ENCODE measurements at places on chromosomes 13 and 19.

DNA sequence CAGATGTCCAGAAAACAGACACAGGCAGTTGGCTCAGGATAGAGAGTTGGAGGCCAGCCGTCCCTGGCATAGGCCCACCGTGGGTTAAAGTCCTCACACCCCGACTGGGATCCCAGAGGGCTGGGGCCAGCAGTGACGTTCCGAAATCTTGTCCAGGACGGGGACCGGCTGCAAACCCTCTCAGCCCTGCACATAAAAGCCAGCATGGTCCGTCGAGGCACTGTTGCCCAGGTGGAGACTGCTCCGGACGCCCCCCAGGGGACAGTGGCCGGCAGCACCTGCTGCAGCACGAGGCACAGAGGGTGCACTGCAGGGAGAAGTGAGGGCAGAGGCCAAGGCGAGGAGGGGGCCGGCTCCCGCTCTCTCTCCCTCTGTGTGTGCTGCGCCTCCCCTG lies 4.3 kb upstream of the IFNL2 start:
- DNase-seq, result no peak

GRCh38 chr13:41720839-41721561 lies 239.9 kb downstream of the VWA8 start:
- no peak for DNase-seq

GRCh38 chr13:46607768-46608564 lies 55.0 kb downstream of the LRCH1 start:
- no peak for DNase-seq

DNA sequence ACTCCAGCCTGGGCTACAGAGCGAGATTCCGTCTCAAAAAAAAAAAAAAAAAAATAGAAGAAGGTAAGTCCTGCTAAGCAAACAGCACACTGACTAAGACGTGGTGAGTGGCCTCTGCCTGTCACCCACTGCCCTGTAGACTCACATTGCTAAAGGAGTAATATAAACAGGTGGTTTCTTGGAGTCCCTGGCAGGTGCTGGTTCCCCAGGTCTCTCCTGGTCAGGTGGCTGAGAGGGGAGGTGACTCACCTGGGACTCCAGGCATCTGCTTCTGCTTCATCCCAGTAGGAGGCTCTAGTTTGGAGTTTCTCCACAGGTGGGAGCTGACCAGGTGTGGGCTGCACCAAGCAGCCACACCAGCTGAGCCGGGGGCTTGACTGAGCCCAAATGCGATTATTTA lies at the start of gene OR10H1:
Gene OR10H1 (minus strand): TSS at position 359 of the 400 bp plus-strand sequence. CDS start 7,627 bp downstream, outside the sequence.
- DNase-seq, result no peak

DNA sequence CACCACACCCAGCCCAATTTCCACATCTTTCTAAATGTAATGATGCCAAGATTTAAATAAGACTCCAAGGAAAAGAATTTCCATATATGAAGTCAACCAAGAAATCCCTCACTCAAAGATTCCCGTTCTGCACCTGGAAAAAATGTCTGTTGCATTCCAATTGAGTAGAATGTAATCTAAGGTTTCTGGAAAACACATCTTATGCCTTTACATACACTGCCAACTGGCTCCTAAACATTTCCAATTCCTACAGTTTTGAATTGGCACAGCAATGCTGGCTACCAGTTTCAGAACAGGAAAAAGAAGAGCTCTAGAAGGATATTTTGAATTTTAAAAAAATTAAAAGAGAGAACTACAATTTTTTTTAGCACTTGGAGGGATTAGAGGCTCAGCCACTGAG lies 43.0 kb downstream of the COL4A2 start:
- DNase-seq, result no peak

DNA sequence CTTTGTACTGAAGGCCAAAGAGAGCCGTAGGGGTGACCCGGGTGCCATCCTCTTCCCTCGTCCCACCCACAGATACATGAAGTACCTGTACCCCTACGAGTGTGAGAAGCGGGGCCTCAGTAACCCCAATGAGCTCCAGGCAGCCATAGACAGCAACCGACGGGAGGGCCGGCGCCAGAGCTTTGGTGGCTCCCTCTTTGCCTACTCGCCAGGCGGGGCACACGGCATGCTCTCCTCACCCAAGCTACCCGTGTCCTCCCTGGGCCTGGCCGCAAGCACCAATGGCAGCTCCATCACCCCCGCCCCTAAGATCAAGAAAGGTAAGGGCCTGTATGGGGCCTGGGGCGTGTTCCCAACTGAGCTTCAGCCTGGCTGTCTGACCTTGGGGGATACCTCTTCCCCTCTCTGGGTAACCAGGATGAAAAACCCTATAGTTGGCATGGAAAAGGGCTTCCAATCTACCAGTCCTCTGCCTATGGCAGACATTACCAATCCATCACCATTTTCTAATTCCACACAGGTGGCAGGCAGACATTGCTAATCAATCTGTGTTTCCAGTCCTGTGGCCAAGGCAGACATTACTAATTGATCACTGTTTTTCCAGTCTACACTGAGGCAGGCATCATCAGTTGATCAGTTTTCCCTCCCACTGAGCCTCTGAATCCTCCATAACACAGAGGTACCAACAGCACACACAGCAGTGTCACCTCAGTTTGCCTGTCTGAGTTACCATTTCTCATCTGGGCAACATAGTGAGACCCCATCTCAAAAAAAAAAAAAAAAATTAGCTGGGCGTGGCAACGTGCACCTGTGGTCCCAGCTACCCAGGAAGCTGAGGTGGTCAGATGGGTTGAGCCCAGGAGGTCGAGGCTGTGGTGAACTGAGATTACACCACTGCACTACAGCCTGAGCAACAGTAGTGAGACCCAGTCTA lies 19.1 kb upstream of the WDR18 start:
- DNase-seq, result no peak

- DNase-seq, result no peak
Observed at GRCh38 chr13:32010136-32010535, 21.4 kb upstream of the FRY start.

DNA sequence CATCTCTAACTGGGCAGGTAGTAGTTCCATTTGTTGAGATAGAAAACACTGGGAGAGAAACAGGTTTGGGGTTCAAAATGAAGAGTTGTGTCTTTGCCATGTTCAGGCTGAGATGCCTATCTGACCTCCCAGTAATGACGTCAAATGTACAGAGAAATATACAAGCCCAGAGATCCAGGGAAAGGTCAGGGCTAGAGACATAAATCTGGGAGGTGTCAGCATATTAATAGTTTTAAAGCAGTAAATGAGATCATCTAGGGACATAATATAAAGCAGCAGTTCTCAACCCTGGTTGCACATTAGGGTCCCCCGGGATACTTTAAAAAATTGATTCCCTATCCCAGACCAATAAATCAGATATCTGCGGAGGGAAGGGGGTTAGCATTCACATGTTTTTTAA lies 501.5 kb downstream of the UQCRFS1 start:
- no peak for DNase-seq

GRCh38 chr19:14158276-14159023 lies 22.1 kb upstream of the ASF1B start:
- no peak for DNase-seq

GRCh38 chr19:6249296-6249695 lies 30.5 kb downstream of the MLLT1 start:
- DNase-seq, result no peak

DNA sequence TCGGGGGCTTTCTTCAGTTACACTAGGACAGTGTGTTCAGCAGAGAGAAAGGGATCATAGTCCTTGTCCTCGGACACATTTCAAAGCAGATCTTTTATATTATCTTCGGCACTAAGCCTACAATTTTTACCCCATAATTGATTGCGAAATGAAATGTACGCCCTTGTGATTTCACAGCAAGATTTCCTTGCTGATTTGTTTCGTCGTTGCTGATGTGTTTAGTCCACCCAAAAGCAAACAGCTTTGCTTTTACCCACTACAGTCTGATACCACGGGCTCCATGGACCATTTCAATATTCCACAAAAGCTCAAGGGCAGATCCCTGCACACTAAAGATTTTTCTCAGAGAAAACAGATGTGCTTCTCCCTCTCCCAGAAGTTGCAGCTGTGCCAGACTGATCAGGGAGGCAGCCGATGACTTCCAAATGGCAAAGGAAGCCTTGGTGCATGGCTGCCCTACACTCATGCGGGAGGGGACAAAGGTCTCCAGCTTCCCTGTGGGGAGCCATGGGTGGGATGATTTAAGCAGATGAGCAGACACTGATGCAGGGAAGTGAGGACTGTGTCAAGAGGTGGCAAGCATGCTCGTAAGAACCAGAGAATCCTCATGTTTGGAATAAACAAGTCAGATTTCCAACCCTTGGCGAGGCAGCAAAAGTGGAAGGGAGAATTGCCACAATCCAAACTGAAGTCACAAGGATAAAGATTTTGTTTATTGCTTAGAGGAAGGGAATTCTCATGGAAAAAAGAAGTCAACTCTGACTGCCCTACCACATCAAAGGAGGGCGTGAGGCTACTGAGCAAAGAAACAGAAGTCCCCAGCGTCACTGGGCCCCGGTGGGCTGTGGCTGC lies 81.1 kb downstream of the STK24 start:
- no peak for DNase-seq

GRCh38 chr13:39516096-39516495 lies 86.9 kb downstream of the LHFPL6 start:
- DNase-seq, result no peak

- DNase-seq, result no peak
Observed at GRCh38 chr13:31747291-31747690, 8.0 kb downstream of the RXFP2 start.

DNA sequence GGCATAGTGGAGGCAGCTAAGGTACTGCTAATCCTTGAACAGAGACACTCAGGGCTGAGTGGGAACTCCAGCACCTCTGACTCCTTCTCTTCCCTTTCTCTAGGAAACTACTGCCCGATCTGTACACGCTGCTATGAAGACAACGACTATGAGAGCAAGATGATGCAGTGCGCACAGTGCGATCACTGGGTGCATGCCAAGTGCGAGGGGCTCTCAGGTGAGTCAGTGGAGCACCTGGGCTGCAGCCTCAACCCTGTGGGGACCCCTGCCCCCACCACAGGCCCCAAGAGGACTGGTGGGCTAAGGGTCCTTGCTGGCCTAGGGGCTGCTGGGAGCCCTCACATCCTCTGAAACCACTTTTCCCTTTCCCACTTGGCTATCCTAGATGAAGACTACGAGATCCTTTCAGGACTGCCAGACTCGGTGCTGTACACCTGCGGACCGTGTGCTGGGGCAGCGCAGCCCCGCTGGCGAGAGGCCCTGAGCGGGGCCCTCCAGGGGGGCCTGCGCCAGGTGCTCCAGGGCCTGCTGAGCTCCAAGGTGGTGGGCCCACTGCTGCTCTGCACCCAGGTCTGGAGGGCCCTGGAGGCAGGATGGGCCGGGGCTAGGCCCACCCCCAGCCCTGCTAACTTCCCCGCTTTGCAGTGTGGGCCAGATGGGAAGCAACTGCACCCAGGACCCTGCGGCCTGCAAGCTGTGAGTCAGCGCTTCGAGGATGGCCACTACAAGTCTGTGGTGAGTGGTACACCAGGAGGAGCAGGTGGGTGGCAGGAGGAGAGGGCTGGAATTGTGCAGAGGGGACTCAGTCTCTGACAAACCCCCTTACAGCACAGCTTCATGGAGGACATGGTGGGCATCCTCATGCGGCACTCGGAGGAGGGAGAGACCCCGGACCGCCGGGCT lies 9.5 kb downstream of the KMT2B start:
- no peak for DNase-seq

GRCh38 chr13:42547612-42548011 lies 26.3 kb upstream of the TNFSF11 start:
- no peak for DNase-seq

Data from CD14-positive monocyte (primary cell).